Activated T-helper 2 cell treated with anti-CD3 and anti-CD28 coated beads, Interferon-gamma antibody, Interleukin-2, Interleukin-4, amounts not matched to agents 10 μg/mL and 5 μg/mL and 100 μg/mL, durations not matched to agents 14 hours and 24 hours and 36 hours (primary cell): ENCODE measurements at places on chromosomes 4 and X.
A peak's percentile ranks its signal among the peaks of the same experiment; 100 is the strongest.

GRCh38 chr4:166324321-166324720 lies 451.3 kb downstream of the TLL1 start:
- DNase-seq, result no peak

- no peak for DNase-seq
Observed at GRCh38 chr4:8244001-8244757, 25.4 kb upstream of the HTRA3 start.

DNA sequence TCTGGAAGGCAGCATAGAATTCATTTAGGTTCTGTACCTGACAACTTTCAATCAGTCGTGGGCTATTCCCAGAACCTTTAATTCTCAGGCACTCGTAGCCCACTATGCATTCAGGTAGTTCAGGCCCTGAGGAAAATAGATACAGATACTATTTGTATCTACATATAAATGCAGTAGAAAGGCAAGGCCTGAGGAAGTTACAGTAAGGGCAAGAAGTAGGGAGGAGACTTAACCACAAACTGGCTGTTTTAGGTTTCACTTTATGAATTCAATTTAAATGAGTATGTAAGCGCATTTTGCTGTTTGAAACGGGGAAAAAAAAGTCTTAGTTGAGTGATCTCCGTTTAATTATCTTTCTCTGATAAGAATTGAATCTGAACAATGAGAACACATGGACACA lies 529.4 kb upstream of the ATOH1 start:
- DNase-seq, result no peak

DNA sequence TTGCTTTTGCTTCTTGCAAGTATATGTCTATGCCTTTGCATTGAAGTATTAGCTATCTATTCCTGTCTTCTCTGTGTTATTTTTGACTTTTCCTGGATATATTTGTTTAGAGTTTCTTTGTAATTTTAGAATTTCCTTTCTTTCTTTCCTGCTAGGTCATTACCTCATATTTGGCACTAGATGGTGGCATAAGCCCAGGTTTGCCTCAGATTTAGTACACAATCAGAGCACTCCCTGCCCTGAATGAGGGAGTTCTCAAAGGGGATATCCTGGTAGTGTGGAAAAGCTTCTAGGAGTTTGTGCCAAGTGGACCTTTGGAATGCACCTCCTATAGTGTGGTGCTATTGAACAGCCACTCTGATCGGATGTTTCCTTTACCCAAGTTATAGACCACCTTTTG lies 181.6 kb downstream of the UGT8 start:
- DNase-seq, result no peak

DNA sequence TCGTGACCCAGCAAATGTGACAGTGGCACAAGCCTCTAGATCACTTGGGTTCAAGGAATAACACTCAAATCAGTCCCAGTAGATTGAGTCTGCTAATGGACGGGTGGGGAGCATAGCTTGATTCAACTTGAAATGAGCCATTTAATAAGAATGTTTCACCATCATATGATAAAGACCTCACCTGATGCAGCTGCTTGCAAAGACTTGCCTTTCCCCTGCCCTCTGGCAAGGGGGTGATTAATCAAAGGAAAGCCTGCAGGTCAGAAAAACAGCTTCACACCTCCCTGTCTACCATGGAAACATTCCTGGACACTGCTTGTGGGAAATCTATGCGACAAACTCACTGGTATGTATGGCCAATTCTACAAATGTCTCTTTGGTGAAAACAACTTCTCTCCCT lies 54.5 kb downstream of the CD99L2 start:
- DNase-seq, result no peak

DNA sequence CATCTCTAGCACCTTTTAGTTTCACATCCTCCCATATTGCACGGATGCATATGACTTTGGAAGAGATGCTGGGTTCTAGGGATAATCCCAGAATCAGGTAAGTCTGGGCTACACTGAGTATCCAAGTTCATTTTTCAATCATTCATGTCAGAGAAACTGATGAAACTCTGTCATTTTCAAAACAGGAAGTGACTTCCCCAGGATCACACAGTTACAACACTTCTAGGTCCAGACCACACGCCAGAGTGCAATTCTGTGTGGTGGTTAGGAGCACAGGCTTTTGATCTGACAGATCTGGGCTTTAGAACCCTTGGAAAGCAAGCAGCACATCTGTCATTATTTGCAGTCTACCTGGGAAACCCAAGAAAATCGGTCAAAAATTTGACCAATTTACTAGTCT lies 52.1 kb upstream of the CDKN2AIP start:
- DNase-seq, result no peak

DNA sequence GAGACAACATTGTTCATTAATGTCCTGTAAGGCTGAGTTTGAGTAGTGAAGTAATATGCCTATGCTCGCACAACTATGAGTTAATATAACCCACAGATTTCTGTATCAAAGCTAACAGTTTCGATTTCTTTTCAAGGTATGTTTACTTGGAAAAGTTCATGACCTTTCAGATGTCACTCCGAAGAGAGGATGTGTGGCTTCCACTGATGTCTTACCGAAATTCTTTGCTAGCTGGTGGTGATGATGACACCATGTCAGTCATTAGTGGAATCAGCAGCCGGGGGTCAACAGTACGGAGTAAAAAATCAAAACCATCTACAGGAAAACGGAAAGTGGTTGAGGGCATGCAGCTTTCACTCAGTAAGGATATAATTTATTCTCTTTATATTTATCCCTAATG lies 124.9 kb downstream of the STAG2 start:
- peak; percentile 29 for DNase-seq

GRCh38 chr4:159400558-159401225 lies 297.8 kb downstream of the RAPGEF2 start:
- DNase-seq, result no peak
